Renal cortical epithelial cell (primary cell): ENCODE measurements at places on chromosomes 7 and 10. TPM values are rescaled to one million over a fixed set of nuclear protein-coding genes. Genes with fewer than 3 reads are reported as not detected.

- DNase-seq, result no peak
Observed at GRCh38 chr7:144834641-144835144, 1.2 kb downstream of the TPK1 start.

GRCh38 chr7:54978364-54979116 lies 40.3 kb upstream of the EGFR start:
- DNase-seq, result no peak

DNA sequence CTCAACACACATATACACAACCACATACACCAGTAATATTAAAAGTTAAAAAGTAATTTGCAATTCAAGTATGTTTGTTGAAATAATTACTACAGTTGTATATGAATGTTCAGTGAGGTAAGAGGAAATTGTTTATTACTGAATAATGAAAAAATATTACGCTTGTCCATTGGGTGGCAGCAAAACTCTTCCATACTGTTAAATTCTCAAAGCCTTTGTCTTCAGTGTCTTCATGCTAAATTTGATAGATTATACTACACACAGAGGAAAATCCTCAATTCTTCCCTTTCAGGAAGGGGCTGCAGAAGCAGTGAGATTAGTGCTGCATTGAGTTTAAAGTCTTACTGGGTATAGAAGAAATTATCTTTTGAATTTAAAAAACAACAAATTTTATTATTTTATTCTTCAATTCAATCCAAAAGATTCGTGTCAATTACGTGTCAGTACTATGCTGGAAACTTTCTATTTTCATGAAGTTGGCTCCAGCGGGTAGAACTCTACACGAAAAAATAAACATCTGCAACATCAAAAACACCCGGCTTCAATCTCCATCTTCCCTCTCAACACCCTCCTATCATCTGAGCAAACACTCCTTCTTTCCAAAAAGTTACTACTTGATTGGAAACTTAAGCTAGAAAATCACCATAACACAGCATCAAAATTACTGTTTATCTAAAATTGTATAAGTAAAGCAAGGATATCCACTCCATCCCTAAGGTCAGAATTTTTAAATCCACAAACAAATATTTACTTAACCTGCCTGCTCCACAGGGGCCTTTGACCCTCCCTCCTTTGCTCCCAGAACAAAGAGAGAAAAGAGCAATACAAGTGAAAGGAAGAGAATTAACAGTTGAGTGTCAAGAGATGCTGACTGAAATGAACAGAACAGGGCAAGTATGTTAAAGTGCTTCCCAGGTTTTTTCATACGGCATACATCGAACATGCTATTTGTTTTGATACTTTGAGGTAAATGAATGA lies 37.0 kb upstream of the TES start:
- DNase-seq, result peak; percentile 65

DNA sequence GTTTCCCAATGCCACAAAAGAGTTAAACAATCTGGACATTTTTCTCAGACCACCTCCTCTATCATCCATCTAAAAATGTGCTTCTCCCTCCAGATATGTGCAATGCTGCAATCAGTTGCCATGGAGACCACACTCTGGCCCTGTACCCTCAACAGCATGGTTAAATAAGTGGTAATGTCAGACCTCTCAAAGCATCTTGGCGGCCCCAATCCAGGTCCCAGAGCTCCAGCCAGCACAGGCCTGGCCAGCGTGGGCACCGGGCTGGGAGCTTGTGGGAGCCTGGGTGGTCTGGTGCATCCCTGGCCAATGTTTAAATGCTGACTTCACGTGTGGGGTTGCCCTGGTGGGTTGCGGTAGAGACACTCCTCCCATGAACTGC lies 362.9 kb upstream of the ZNF32 start:
- DNase-seq, result no peak

DNA sequence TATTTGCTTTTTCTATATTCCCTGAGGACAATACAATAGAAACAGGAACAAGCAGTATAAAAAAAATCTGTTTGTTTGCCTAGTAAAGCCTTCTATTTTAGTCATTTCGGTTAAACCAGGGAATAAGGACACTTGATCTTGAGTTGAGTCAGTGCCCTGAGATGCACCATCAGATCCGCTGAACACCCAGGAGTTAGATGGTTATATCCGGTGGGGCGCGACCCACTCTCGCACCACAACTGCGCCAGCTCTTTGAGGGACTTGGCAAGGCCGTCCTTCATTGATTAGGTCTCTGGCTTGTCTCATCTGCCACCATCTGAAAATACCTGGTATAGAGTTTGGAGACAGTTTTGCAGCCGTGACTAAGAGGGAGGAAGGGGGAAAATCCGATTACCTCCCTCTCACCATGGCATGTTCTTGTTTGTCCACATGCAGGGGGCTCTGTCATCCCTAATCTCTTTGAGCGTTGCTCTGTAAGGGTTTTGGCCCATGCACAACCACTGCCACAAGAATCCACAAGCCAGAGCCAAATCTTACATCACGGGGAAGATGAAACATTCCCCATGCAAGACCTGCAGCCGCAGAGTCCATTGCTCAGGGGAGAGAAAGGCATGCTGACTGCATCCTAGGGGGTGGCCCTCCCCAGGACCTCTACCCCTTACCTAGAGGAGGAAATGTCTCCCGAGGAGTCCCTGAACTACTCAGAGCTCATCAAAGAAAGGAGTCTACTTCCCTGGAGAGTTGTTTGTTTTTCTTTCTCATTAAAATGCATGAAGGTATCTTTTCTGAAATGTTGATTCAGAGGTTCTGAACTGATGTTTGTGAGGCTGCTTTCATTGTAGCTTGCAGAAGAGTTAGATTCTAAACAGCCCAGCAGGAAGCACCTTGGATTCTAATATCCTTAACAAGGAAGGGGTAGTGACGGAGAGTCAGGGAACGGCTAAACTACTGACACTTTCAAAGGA lies 101.6 kb upstream of the FAM171A1 start:
- DNase-seq, result no peak

DNA sequence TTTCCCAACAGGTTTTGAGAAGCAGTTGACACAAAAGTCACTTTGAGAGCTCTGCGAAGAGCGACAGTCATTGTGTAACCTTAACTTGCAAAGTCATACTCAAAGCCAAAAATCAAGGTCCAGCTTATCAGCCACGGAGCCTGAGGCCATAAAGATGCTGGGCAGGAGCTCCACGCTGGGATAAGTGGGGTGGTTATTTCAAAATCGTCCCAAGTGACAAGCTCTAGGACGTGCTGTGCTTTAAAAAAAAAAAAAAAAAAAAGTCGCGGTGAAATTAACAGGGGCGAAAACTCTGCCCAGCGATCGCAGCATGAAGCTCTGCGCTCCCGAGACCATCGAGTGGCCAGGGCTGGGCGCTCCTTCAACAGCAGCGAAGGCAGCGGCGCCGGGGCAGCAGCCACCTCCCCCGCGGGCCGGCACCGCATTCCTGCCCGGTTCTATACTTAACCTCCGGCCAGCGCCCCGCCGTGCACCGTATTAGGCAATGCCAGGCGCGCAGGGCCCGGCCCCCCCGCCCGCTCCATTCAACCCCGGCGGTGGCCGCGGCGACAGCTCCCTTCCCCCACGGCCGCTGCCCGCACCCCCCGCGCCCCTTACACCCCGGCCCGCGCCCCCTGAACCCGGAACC lies 657 bp downstream of the HACD1 start:
- DNase-seq, result peak; percentile 34

GRCh38 chr10:24701447-24701846 lies 22.2 kb downstream of the ARHGAP21 start:
- no peak for DNase-seq

DNA sequence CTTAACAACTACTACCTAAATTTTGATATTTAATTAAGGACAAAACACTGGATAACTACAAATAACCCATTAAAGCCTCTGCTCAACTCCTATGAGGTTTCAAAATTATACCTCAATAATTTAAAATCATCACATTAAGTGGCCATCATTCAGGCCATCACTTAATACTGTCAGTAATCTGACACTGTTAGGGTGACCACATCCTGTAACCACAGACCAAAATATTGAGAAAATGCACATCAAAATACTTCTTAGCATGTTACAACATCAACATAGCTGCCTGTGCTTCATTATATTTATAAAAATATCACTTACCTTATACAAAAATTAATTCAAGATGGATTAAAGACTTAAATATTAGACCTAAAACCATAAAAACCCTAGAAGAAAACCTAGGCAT lies 23.3 kb downstream of the SEM1 start:
- no peak for DNase-seq

GRCh38 chr10:100157156-100157555 lies 28.7 kb downstream of the ERLIN1 start:
- no peak for DNase-seq

GRCh38 chr10:70940834-70941568 lies 52.6 kb upstream of the PCBD1 start:
- DNase-seq, result peak; percentile 21

GRCh38 chr7:67875558-67875957 lies 878.9 kb downstream of the TYW1 start:
- DNase-seq, result no peak

GRCh38 chr10:71028066-71028465 lies 139.7 kb upstream of the PCBD1 start:
- DNase-seq, result no peak

GRCh38 chr7:4606797-4607196 lies 75.3 kb upstream of the FOXK1 start:
- DNase-seq, result no peak

DNA sequence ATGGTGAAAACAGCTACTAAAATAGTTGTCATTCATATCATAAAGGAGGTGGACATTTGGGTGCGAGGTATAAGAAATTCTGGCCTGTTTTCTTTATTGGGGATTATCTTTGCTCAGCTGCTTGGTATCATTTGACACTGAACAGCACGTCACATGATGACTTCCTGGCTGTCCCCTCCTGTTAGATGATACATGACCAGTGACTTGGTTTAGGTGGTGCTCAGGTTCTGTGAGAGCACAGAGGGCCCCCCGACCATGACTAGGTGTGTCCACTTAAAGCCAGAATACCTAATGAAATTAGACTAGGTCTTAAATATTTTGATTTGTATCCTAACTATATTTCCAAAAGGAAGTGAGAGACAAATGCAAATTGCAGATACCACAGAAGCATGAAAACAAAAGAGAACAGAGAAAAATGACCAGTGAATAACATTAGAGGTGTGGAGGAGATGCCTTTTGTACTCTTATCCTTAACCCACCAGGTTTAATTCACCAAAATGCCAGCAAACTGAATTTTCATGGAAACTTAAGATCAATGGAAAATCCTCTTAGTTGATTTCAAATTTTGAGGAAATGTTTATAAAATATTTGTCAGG lies 50.6 kb upstream of the GJD4 start:
- DNase-seq, result no peak

DNA sequence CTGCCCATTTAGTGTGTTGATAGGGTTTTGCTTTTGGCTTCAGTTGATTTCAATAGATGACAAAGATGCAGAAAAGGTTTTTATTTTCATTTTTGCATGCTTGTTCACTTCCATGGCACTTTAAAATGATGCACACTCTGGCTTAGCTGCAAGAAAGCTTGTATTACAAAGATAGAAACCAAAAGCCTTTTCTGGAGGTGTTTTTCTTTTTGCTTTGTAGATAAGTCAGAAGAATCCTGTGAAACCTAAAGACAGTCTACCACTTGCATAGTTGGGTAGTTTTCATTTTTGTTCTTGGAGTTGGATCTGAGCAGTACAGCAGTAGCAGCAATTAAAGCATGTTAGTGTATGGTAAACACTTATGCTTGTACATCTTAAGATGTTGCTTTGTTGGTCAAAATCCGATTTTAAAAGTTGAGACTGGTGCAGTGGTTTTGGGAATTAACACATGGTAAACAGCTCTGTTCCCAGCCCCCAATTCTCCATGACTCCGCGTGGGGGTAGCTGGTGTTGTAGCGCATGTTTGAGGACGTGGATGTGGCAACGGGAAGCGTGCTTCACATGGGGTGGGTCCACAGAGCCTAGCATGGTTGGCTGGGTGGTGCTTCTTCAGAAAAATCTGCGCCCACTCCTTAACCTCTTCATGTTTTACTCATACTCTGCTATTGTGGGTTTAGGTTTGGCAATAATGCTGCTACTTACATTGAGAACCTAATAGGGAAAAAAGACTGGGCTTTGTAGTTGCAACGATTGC lies 19.8 kb downstream of the CCNY start:
- no peak for DNase-seq

DNA sequence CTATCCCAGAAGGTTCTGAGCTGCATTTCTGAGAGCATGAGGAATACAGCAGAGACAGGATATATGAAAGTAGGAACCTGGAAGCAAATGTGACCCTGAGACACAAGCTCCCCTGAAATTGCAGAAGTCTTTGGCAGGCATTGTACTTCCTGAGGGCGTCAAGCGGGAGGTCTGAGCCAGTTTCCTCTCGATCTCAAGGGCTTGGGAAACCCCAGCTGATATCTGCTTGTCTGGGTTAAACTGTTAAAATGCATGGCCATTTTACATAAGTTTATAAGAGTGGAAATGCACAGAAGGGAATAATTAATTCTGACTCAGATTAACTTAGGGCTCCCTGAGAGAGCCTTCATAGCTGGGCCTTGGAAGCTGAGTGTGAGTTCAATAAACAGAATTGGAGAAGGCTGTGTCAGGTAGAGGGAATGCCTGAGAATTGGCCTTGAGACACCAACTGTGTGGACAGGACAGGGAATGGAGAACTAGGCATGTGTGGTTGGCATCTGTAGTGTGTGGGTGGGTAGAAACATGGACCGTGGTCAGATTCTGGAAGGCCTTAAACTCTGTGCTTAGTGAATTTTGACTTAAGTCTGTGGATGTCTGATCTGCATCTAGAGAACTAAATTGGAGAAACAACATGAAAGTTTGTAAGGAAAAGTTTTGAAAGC lies 53.3 kb downstream of the WIPF3 start:
- no peak for DNase-seq

DNA sequence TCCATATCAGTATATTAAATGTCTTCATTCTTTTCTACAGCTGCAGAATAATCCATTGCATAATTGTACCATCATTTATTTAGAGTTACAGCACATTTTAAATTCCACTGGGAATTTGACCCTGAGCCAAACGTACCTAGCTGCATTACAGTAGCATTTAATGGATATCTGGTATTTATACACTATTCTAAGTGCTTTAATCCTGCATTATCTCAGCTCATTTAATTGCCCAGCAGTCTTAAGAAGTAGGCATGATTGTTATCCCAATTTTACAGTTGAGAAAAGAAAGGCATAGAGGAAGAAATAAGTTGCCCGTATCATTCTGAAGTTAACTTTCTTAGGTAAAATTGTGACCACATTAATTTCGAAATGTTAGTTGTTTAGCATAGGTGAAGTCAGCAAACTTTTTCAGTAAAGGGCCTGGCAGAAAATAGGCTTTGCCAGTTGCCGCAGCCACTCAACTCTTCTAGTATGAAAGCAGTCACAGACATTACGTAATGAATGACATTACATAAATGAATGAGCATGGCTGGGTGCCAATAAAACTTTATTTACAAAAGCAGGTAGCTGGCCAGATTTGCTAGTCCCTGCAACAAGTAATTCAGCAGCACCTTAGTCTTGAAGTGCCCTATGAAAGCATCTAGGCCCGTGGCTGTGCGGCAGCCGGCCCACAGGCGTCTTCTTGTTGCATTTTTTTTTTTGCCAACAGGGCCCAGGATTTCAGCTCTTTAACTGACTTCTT lies 30.0 kb downstream of the GUSB start:
- peak; percentile 25 for DNase-seq

GRCh38 chr10:25017154-25017590 lies 760 bp downstream of the THNSL1 start:
- peak; percentile 50 for DNase-seq

VDAC2 gene
- 244 and 245 TPM in 2 replicates for total RNA-seq

PCLO gene
- 0.35 and 5.2 TPM in 2 replicates for total RNA-seq

GSAP gene
- total RNA-seq, result 9.3 and 17.0 TPM in 2 replicates

NSUN6 gene
- 8.0 and 12.0 TPM in 2 replicates for total RNA-seq

NME8 gene
- not detected in 2 replicates for total RNA-seq
